ENCODE measurements at places on chromosomes 6 and 20.

GRCh38 chr6:90595854-90596253 is 9.0 kb upstream of the MAP3K7 start:
- no peak for DNase-seq

GRCh38 chr6:160042788-160043301 is 74.0 kb downstream of the IGF2R start:
- DNase-seq: no peak

DNA sequence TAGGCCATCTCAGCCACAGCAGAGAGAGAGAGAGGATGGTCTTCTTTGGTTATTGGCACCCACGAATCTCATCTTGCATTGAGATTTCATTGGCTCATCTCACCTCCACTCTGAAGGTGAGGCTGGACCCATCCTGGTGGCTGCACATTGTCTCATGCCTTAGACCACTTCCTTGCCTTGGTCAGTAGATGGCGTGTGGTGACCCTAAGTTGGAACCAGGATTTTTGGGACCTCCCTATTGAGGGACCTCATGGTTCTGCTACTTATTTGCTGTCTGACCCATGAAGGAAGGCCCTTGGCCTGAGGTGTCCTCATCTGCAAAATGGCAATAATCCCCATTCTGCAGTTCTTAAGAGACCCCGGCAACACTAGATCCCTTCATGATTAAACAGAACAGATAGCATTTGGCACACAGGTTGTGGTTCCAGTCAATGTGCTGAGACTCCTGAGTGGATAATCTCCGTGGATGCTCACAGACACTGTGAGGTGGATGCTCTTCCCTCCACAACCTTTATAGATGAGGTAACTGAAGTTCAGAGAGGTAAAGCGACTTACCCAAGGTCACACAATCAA is 21.5 kb upstream of the AAR2 start:
- DNase-seq: no peak

DNA sequence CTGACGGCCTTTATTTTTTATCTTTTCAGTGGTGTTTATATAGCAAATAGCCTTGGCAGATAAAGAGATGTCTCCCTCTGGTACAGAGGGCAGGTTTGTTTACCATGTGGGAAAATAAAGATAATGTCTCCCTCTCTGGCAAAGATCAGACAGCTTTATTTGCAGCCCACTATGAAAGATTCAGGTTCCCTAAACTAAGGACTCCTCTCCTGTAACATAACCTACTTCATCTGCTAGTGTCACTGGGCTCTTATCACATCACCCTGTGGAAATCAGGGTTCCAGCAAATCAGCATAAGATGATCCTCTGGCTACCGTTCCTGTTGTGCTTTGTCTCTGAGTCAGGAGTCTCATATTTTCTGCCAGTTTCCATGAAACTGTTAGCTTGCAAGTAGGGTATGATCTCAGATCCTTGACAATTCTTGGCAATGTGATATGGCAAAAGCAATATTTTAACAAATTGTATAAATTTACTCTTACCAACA is 3.1 kb downstream of the FBXL4 start:
- DNase-seq: no peak

- no peak for DNase-seq
These were observed 164.2 kb upstream of the RNF24 start for GRCh38 chr20:4179545-4179944.

DNA sequence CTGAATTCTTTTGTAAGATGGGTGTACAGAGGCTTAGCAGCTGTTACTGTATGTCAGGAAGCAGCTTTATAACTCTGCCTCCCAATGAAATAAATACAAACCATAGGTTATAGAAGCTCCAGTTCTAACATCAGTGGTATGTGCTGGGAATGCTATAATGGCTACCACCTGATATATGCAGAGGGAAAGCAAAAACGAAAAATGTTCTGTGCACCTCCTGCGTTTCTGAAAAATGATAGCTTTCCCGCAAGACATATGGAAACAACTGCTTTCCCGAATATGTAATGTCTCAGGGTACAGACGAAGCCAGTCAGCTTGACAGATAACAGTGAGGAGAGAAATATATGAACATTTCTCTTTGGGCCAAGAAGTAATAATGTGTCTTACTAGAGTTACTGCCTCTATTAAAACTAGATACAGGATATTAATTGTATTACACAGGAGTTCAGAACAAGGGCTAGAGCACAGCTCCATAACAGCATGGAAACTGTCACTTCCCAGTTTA is 517.0 kb upstream of the NRSN1 start:
- no peak for DNase-seq

DNA sequence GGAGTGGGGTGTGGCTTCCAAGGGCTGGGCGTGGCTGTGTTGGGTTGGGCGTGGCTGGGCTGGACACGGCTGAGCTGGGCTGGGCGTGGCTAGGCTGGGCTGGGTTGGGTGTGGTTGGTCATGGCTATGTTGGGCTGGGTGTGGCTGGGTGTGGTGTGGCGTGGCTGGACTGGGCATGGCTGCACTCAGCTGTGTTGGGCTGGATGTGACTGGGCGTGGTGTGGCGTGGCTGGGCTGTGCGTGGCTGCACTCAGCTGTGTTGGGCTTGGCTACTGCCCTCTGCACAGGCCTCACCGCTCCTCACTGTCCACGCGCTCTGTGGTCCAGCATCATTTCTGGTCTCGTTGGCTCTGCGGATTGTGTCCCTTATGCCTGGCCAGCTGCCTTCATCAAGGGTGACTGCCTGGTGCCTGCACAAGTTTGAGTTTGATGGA is 43.5 kb upstream of the SLCO4A1 start:
- DNase-seq: no peak

- DNase-seq: no peak
These were observed 90.1 kb downstream of the FOXO3 start for GRCh38 chr6:108650781-108651180.

GRCh38 chr6:80331974-80332373 is 225.5 kb downstream of the BCKDHB start:
- no peak for DNase-seq

- no peak for DNase-seq
These were observed 971 bp downstream of the NFKBIE start for GRCh38 chr6:44264154-44265006.

GRCh38 chr6:2126351-2126750 is 119.1 kb downstream of the GMDS start:
- no peak for DNase-seq
